ENCODE measurements at places on chromosomes 7 and 10. TPM values are rescaled to one million over a fixed set of nuclear protein-coding genes. Genes with fewer than 3 reads are reported as not detected.

- no peak for DNase-seq
These were observed 24.6 kb downstream of the PAPOLB start for GRCh38 chr7:4837041-4837802.

GRCh38 chr10:57460540-57460939 lies 807.2 kb downstream of the IPMK start:
- no peak for DNase-seq

DNA sequence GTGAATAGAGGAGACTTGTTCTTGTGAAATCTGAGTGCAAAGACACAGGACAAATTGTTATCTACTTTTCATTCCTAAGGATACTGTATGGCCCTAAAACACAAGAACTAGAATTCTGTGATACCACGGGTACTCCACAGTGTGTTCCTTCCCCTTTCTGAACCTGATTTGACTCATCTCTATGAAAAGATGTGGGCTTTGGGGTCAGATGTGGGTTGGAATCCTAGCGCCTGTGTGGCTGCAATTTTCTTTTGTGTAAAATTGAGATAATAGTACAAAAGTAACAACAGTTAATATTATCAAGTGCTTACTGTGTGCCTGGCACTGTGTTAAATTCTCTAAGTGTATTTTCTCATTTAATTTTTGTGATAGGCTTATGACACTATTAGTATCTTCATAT lies 8.1 kb downstream of the SRGN start:
- DNase-seq, result no peak

DNA sequence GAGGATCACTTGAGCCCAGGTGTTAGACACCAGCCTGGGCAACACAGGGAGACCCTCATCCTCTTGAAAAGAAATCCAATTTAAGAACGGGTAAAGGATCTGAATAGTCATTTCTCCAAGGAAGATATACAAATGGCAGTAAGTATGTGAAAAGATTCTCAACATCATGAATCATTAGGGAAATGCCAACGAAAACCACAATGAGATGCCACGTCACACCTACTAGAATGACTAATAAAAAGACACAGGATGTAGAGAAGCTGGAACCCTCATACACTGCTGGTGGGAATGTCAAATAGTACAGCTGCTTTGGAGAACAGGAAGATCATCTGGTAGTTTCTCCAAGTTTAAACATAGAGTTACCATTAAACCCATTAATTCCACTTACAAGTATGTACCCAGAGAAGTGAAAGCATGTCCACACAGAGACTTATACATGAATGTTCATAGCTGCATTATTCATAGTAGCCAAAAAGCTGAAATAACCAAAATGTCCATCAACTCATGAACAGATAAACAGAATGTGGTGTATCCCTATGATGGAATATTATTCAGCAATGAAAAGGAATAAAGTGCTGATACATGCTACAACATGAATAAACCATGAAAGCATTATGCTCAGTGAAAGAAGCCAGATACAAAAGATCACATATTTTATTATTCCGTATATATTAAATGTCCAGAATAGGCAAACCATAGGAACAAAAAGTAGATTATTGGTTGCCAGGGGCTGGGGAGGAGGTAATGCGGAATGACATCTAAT lies 13.1 kb upstream of the ZMIZ2 start:
- DNase-seq, result peak; percentile 100

- DNase-seq, result no peak
These were observed 872.2 kb upstream of the AUTS2 start for GRCh38 chr7:68725843-68726785.

GRCh38 chr10:77139252-77140160 lies 498.1 kb downstream of the KCNMA1 start:
- DNase-seq, result no peak

DNA sequence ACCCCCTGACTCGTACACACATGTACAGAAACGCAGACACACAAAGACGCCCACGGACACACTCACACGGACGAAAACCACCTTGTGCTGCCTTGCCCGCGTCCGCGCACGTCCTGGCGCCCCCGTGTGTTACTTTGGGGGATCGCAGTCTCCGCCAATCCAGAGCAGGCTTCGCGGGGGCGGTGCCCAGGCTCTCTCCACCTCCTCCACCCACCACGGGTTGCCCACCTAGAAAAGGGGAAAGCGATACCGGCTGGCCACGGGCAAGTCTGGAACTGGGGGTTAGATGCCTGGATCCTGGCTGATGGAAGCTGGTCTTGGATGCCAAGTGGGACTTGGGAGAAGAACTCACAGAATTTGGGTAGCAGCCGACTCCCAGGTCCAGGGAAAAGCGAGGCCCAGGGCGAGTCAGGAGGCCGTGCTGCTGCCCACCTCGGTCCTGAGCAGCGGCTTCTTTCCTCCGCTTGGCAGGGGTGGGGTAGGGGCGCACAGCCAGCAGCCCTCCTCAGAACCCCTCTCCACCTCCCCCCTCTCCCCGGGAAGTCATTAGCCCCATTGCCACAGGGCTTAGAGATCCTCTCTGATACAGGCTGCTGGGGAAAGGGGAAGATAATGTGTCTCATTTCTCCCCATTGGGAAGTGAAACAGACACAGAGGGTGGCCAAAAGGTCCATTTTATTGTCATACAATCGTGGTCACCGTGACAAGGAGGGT lies 4.6 kb upstream of the VGF start:
- peak; percentile 54 for DNase-seq

DNA sequence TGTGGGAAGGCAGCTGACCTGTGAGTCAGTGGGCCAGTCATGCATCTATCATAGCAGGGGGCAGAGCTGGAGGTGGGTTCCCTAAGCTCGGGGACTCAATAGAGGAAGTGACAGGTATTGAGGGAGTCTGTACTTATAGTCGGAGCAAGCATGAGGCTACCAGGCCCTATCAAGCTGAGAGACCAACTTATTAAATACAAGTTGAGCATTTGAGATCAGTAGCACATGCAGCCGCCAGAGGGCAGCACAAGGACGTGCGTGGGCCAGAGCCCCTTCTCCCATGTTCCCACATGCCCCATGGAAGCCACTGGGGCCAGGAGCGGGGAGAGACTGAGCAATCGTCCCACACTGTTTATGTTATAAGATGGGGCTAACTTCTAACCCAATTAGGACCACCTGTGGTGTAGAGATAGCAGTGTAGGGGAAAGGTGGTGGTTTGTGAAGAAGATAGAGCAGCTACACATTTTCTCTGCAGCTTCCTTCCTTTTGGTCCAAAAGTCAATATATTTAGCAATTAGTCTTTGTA lies 13.0 kb upstream of the STK31 start:
- DNase-seq, result peak; percentile 64

DNA sequence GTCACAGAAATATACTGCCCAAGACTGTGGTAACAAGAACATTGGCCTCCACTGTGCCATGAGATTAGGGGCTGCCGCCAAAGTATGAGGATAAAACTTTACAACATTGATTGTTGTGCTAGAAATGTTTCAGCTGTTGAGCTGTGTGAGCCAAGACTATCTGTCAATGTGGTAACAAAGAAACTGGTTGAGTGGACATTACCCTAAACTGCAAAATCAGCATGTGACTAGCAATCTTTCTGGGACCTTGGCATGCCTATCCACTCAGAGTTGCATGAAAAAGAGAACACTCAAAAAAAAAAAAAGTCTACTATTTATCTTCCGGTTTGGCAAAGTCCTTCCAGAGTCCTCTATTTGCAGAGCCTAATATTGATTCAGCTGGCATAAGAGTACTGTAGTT lies 605.6 kb upstream of the CNTNAP2 start:
- DNase-seq, result no peak

- DNase-seq, result no peak
These were observed 172.6 kb upstream of the BET1 start for GRCh38 chr7:94176694-94177200.

DNA sequence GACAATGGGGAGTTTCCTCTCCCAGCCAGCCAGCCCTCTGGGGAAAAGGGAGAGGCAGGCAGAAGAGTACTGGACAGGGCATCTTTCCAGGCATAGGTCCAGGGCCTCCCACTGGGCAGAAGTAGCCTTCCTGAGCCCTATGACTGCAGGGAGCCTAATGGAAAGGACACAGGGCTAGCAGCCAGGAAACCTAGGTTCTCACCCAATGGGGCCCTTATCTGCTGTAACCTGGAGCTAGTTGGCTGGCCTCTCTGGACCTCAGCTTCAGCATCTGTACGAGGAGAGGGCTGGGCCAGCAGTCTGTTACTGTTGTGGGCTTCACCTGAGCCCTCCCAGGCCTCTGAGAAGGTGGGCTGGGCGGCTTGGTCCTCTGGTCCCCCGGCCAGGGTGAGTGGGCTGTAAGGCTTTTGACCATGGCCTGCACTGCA lies 22.4 kb downstream of the LDB3 start:
- no peak for DNase-seq

DNA sequence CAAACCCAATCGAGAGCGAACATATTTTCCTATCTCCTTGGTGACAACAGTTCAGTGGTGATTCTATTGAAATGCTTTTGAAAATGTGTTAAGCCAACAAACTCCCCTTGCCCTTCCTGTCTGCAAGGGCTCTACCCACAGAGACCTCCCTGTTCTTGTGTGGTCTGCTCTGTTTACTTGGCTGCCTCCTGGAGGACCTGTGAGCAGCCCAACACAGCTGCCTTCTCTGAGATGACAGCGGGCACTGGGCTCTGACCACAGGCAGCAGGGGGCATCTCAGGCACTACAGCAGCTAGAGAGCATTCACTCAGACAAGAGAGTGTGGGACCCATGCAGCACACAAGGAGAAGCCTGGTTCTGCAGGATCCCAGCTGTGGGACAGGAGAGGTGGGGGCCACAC lies 416.4 kb downstream of the TCERG1L start:
- no peak for DNase-seq

- no peak for DNase-seq
These were observed 76.1 kb downstream of the SKIDA1 start for GRCh38 chr10:21449288-21449966.

GRCh38 chr7:90242369-90243168 lies 2.4 kb upstream of the CFAP69 start:
- no peak for DNase-seq

DNA sequence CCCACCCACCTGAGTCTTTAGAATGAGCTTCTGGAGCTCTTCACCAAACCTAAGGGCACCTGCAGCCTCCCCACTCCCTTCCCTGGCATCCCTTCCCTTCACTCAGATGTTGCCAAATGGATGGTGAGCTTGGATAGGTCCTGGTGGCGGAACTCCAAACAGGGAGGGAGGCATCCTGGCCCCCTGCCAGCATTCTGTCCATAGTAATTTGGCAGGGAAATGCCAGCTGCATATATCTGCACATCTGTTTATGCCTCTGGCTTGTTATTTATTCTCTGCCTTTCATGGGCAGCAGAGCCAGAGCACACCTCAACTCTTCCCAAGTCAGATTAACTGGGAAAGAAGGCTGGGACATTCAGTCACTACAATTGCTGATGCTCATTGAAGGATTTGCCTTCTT lies 18.1 kb downstream of the KAZALD1 start:
- no peak for DNase-seq

DNA sequence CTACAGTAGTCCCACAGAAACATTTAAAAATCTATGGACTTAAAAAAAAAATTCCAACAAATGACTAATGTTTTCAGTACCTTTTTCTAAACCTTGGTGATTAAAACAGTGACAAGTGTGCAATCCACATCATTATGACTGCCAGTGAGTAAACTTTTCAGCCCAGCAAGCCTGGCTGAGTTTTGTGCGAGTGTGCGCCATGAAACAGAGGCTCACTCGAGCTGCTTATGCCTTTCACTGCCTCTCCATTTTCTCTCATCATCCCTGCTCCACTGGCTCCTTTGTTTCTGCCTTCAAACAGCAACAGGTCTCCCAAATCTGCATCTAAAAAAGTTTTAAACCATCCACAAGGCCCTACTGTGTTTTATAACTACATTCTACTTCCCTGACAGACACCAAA lies 105.8 kb downstream of the USP6NL start:
- no peak for DNase-seq

TMEM225B gene
- not detected for total RNA-seq

GRM3 gene
- not detected for total RNA-seq

SEMA3A gene
- 14.7 TPM for total RNA-seq

OR6V1 gene
- not detected for total RNA-seq

HYAL4 gene
- not detected for total RNA-seq

RAB19 gene
- not detected for total RNA-seq

TBRG4 gene
- total RNA-seq, result 120 TPM

GPR85 gene
- total RNA-seq, result 9.1 TPM

NUTM2E gene
- not detected for total RNA-seq

FAM237B gene
- total RNA-seq, result not detected

UCMA gene
- total RNA-seq, result not detected
